ENCODE measurements at places on chromosomes 2 and 18.

GRCh38 chr2:101921953-101922325 lies 69.8 kb upstream of the IL1R2 start:
- DNase-seq = no peak

DNA sequence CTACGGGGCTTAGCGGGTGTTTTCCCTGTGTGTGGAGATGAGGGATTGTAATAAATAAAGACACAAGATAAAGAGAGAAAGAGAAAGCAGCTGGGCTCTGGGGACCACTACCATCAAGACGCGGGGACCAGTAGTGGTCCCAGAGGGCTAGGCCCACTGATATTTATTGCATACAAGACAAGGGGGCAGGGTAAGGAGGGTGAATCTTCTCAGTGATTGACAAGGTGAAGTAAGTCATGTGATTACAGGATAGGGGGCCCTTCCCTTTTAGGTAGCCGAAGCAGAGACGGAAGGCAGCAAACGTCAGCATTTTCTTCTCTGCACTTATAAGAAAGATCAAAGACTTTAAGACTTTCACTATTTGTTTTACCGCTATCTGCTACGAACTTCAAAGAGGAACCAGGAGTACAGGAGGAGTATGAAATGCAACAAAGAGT lies 4.5 kb upstream of the GAL3ST2 start:
- no peak for DNase-seq

- no peak for DNase-seq
Observed at GRCh38 chr2:121565389-121566250, 34.9 kb downstream of the RNU4ATAC start.

- no peak for DNase-seq
Observed at GRCh38 chr18:48922226-48922800, 28.5 kb downstream of the SMAD7 start.

GRCh38 chr2:172664766-172665165 lies 70.9 kb upstream of the RAPGEF4 start:
- DNase-seq = no peak

- DNase-seq = no peak
Observed at GRCh38 chr2:100416935-100417710, at the start of gene CHST10. Gene CHST10 (minus strand): TSS chr2:100417668. CDS start chr2:100406675, 10,993 bp downstream.

DNA sequence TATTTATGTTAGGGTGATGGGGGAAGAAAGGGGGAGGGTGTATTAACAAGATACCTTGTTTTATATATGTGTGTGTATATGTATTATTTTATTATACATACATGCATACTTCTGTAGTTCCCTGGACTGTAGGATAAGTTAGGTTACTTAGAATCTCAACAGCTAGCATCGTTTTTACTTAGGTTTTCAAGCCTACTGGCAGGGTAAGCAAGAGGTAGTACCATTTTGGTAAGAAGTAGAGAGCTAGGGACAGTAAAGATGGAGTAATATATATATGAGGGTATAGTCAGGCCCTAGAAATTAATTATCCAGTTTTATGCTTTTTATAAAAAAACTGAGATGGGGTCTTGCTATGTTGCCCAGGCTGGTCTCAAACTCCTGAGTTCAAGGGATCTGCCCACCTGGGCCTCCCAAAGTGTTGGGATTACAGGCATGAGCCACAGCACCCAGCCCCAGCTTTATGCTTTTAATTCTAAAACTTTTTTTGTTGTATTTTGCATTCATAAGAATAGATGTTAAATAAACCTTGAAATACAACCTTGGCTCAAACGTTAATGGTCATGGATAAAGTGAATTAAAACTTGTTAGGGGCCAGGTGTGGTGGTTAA lies 13.2 kb downstream of the MSH6 start:
- DNase-seq = no peak

GRCh38 chr18:79413025-79413424 lies 17.3 kb downstream of the NFATC1 start:
- DNase-seq = no peak

DNA sequence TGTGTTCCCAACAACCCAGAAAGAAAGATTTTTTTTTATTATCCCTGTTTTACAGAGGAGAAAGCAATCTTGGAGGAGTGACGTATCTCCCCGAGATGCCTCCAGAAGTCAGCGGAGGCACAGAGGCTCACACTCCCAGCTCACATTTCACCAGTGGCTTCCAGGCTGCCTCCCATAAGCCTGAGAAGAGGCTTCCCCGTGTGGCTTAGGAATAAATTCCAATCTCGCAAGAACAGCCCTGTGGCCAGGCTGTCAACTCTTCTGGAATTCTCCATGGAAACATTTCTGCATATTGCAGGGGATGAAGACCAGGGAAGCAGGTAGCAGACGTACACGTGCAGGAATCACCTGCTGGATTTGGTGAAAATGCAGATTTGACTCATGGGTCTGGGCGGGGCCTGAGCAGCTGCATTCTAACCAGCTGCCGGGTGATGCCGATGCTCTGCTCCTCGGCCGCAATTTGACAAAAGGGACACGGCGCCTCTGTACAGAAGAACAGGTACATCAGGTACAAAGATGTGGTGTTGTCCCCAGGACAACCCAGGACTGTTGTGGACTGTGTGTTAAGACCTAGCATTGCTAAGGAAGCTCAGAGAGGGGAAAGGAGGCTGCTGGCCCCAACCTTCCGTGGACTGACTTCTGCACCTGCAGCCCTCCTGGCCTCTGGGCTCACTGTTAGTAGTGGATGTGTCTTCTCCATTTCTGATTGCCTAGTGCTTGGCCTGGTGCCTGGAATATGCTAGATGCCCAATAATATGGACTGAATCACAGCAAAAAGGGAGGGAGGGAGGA lies 114.2 kb upstream of the ID2 start:
- no peak for DNase-seq

Data from T-helper 2 cell (primary cell).